Karpas-422 (cell line): ENCODE measurements at places on chromosomes 16 and 17. TPM values are rescaled to one million over a fixed set of nuclear protein-coding genes. Genes with fewer than 3 reads are reported as not detected.
A peak's percentile ranks its signal among the peaks of the same experiment; 100 is the strongest.

Gene TP53TG3D
- total RNA-seq: not detected in 2 replicates

Gene TM4SF5
- not detected in 2 replicates for total RNA-seq

Gene KCNH6
- not detected in 2 replicates for total RNA-seq

Gene MGAT5B
- total RNA-seq: not detected in 2 replicates

Gene ANKFY1
- 24.1 and 34.4 TPM in 2 replicates for total RNA-seq

Gene PTX4
- not detected in 2 replicates for total RNA-seq

Gene CYGB
- total RNA-seq: 0.07 TPM in 1 of 2 replicates, not detected in the other

Gene CSF3
- total RNA-seq: not detected in 2 replicates

DNA sequence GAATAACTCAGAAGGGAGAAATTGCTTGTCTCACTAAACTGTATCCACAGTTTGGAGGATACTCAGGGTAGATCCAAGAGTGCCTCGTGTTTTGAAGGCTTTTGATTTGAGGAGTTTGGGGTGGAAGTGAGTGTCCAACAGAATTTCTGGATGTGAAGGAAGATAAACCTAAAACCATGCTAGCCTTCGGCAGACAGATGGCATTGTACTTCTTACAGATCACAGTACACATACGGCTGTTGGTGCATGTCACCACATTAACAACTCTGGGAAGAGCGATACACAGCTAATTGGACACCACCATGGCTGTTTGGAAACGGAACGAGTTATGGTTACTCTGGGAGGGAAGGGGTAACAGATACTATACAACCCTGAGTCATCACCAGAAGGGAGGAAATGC, 420.4 kb downstream of the GRIN2A start:
- no peak for DNase-seq

DNA sequence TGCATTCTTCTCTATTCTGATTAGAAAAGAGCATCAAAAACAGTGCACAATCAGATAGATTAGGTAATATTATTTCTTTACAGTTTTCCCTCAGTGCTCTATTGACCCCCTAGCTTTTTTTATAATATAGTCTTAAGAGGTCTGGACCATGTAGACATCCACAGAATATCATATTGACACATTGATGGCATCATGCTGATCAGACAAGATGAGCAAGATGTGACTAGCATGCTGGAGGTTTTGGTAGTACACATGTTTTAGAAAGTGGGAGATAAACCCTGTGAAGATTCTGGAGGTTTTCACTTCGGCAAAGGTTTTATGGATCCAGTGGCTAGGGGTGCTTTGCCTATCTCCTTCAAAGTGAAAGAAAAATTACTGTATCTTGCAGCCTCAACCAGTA, 2.8 kb upstream of the ABCA8 start:
- no peak for DNase-seq

DNA sequence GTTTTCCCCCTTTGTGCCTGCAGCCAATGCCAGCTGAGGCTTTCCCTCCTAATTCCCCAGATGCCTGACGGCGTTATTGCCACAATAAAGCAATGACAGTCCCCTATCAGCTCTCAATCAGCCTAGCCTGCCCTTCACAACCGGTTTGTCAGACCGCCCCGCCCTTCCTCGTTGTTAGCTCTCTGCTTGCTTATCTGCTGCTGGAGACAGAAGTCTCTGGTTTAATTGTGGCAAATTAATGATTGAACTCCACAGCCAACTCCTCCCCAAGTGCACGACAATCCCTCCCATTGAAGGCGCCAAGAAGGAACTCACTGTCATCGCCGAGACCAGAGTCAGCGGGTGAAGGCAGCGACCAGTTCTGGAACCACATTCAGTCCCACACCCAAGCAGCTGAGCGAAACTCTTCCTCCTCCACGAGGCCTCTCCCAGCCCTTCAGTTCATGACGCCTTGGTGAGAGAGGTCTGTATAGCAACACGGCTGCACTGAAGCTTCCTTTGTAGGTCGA, 474.4 kb downstream of the SLC39A11 start:
- no peak for DNase-seq

GRCh38 chr16:50276801-50277555, 10.6 kb downstream of the ADCY7 start:
- DNase-seq: no peak

DNA sequence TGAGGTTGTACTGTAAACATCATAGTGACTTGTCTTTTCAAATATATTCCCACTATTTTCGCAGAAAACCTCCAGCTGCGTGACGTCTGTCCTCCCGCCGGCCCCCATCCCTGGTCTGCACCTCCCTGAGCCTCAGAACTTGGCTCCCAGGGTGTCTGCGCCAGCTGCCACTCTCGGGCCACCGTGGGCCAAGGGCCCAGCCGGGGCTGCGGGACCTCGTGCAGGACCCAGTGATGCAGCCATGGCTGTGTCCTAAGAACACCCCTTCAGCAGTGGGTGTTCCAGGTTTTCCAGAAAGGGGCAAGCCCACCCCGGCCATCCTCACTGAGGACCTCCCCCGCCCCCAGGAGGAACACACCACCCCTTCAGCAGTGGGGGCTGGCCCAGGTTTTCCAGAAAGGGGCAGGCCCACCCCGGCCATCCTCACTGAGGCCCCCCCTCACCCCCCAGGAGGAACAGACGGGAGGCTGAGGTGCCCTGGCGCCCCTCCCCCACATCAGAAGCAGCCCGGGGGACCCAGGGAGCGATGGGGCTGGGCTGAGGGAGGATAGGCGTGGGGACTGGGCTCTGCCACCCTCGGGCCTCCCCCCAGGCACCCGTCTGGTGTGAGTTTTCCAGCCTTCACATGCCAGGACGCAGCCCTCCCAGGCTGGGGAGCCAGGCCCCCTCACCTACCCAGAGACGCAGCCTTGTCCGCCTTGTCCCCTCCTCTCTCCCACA, 12.2 kb upstream of the ZFPM1 start:
- DNase-seq: no peak

- DNase-seq: no peak
Observed at GRCh38 chr17:60743799-60744198, 66.1 kb downstream of the BCAS3 start.

DNA sequence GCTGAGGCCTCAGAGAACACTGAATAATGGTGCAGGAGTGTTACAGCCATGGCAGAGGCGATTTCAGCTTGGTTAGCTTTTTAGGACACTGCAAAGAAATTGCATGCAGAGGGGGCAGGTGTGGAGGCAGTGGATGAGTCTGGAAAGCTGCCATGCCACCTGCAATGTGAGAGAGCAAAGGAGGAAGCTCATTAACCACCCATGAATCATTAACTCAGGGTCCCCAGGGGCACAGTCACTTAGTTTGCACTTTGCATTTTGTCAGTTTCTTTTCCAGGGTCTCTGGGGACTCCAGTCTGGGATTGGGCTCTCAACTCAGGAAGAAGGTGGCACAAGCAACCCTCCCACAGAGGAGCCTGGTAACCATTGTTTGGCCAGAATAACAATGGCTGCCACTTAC, 132.9 kb downstream of the USP31 start:
- DNase-seq: peak; percentile 66

DNA sequence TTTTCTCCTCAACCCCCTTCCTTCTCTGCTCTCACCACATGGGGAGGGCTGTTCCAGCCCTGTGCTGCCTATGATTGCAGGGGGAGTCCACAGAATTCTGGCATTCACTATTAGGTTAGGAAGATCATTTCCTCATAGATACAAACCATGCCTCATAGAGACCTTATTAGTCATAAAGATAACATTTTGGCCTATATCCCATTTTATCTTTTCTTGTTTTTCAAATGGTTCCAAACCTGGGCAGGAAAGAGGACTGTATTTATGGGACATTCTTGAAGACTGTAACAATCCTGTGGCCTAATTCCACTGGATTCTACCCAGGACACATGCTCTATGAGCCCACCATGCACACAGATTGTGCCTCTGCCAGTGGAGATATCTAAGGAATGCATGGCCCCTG, 51.7 kb downstream of the ASIC2 start:
- DNase-seq: no peak

- DNase-seq: peak; percentile 87
Observed at GRCh38 chr17:56908001-56908542, 5.8 kb downstream of the TRIM25 start.

GRCh38 chr16:84308120-84308519, 13.4 kb downstream of the WFDC1 start:
- DNase-seq: peak; percentile 83

- no peak for DNase-seq
Observed at GRCh38 chr17:71699907-71700306, 420.9 kb upstream of the SOX9 start.

GRCh38 chr16:77761204-77761603, 27.2 kb upstream of the VAT1L start:
- no peak for DNase-seq

DNA sequence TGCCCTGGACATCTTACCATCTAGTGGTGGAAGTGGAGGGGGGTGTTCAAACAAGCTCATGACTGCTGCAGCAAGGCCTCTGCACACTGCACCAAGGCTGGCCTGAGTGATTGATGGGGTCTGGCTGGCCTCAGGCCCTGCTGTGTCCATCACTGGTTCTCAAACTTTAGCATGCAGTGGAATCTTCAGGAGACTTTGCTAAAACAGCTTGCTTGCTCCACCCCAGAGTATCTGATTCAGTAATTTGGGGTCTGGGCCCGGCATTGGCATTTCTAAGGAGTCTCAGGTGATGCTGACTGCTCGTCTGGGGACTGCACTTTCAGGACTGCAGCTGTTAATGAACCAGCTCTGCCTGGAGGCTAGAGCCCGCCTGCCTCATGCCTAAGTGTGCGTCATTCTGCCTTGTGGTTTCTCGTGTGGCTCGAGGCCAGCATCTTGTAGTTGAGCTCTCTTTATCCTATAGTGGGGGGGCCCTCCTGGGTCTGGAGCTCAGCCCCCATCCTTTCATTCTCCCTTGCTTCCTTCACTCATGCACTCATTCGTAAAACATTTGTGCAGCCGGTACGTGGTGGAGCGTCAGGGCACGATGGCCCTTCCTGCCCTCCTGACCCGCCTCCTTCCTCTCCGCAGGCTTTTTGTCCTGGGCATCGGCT, 4.1 kb downstream of the MGAT5B start:
- DNase-seq: peak; percentile 66

DNA sequence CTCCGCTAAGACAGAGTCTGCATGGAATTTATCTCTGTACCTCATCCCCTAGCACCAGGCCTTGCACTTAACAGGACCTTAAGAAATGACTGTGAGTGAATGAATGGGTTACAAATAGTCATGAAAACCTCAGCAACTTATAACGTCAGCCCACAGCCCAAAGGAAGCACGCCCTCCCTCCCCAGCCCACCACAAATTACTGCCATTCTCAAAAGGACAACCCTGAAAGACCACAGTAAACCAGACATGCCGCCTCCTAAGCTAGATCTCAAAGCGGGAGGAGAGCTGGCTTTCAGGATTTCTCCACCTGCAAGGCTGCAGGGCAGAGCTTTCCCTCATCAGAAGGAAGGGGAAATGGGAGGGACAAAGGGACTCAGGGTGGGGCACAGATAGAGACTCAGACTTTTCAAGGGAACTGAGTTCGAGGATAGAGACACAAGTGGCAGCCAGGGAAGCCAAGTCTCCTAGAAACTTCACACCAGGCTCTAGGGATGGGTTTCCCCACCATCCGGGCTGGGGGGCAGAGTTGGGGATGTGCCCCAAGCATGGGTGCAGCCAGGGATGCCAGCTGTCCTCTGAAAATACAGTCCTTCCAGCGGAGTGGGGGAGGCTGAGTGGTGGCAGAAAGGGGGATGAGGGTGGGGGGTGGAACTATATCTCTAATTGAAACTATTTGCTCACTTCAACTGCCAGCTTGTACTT, 56.7 kb downstream of the PLXDC1 start:
- no peak for DNase-seq

DNA sequence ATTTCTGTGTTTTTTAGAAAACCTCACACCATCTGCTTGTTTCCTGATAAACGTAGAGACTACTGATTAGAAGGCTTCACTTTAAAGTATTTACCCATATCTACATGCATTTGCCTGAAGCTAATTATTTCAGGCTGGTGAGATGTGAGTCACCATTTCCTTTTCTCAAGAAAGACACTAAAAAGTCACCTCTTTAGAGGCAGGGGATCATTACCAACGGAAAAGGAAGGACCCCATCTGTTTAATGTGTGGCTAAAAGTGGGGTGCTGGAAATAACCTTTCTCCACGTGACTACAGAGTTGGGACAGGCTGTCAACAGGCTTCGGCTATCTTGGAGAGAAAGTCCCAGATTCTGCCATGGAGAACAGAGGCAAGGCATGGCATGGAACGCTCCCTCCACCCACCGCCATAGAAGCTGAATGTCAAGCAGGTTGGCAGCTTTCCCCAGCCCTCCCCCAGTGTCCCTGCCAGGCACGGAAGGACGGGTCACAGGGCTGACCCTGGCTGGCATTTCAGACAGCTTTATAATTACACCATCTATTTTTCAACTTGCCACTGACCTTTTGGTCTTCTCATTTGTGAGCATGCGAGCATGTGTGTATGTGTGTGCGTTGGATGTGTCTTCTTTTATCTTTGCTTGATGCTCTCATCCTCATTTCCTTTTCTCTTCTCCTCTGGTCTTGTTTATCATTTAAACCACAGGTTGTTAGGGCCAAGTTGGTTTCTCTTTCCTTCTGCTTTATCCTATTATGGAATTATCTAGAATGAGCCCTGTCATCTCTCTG, 157.0 kb downstream of the CPPED1 start:
- DNase-seq: no peak

GRCh38 chr16:48256579-48257177, 9.3 kb upstream of the ABCC11 start:
- DNase-seq: no peak

- DNase-seq: peak; percentile 63
Observed at GRCh38 chr17:42337442-42337841, 49.1 kb downstream of the STAT5A start.

DNA sequence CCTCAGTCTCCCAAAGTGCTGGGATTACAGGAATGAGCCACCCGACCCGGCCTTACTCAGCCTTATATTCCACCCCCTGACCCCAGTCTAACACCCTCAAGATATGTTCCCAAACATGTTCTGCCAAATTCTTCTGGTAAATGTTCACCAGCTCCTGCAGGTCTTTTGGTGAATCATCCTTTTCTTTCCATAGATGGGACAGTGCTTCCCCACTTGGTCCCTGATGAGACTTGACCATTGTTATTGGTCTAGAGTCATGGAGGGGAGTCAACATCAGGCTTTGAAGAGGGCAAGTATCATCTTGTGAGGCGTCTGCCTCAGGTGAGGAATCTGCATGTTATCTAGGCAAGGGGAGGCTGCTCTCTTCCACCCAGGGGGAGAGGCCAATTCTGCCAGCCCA, 10.4 kb upstream of the RUNDC3A start:
- no peak for DNase-seq

DNA sequence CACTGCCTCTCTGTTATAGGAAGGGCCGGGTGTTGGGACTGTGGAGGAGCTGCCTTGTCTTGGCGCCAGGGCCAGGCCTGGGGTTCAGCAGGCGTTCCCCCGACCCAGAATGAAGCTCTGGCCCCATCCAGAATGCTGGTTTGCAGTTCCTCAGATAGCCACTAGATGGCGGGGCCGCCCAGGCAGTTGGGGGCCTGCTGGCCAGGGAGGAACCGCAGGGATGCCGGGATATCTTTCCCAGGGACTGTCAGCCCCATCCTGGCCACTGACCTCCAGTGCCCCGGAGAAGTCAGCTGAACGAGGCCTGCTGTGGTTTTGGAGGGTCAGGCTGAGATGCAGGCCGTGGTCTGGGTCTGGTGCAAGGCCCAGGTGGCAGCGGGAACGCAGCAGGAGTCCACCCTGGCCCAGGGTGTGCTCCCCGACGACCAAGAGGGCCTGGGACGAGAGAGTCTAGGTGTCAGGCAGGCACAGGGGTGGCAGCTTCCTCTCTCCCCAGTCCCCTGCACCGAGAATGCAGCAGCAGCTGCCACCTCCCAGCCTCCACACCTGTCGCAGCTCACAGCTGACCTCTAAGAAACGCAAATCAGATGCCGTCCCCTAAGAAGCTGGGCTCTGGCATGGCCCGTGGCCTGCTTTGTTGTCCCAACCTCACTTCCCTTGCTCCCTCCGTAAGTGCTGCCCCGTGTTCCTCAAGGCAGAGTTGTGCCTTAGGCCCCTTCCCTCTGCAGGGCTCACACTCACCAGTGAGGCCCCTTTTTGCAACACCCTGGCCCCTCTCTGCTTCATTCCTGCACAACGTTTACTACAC, 51.2 kb downstream of the RMI2 start:
- DNase-seq: peak; percentile 82
